ENCODE measurements at places on chromosomes 16 and 17.

DNA sequence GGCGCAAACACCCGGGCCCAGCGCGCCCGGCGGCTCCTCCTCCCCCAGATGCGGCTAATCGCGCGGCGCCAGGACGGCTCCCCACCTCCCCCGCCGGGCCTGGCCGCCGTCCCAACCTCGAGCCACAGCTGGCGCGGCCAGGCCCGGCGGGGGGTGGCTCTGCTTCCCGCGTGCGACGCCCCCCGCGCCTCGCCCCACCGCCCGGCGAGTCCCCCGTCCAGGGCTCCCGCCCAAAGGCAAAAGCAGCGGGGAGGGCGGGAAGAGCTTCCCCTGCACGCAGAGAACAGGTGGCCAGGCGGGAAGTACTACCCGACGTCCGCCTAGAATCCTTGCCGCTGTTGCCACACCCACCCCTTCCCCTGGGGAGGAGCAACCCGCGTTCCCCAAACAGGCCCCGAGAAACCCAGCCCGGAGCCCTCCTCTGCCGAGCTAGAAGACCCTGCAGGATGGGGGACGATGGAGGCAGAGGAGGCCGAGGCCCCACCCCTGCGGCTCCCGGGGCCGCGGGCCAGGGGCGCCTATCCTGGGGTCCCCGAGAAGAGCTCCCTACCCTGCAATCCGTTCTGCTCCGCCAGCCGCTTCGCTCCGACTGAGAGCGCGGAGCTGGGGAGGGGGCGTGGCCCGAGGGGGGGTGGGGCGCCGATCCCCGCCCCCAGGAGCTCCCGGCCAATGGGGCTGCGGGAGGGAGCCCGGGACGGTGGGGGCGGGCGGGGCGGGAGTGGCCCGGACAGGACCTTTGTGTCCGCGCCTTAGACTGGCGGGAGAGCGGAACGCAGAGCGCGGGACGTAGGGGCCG lies at the start of gene CARHSP1:
TSS of gene CARHSP1 (minus strand) at position 591 of the 796 bp plus-strand sequence. CDS start 9,678 bp downstream, outside the sequence.
- peak; percentile 92 for DNase-seq

GRCh38 chr17:44362949-44363612 lies 572 bp downstream of the FAM171A2 start:
- DNase-seq, result no peak

DNA sequence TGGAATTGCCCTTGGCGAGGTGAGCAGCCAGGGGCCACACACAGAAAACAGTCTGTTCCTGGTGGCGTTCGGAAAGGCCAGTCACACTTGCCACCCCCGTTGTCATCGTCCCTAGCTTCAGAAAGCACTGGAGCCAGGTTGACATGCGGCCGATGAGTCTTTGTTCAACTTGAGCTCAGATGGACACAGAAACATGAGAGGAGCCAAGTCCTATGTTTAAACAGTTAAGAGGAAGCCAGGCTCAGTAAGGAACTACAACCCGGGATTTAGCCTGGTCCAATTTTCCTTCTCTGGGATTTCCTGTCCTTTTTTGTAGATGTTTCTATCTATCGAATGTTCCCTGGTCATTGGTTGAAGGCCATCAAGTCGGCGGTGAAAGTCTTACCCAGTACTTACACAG lies 19.5 kb downstream of the SALL1 start:
- DNase-seq, result no peak

GRCh38 chr17:10111907-10112452 lies 86.4 kb downstream of the GAS7 start:
- DNase-seq, result no peak

DNA sequence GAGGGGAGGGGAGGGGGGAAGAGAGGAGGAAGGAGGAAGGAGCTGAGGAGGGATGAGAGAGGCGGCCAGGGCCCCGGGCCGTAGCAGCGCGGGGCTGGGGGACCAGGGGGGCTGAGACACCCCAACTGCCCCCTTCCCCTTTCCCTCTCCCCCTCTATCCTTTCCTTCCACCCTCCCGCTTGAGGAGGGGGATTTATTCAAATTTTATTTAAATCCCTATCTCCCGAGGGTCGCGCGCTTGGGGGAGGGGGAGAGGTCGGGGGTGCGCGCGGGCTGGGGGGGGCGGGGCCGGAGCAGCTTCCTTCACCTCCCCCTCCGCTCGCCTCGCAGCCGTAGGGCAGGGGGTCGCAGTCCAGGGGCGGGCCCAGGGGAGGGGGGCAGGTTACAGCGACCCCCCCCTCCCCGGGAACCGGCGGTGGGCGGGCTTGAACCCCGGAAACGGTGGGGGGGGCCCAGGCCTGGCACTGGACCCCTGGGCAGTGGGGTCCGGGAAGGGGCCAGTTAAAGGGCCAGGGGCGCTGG lies at the start of gene FBXL19:
TSS of gene FBXL19 (plus strand) at position 19 of the 522 bp plus-strand sequence. CDS start 2,183 bp downstream, outside the sequence.
- DNase-seq, result no peak

DNA sequence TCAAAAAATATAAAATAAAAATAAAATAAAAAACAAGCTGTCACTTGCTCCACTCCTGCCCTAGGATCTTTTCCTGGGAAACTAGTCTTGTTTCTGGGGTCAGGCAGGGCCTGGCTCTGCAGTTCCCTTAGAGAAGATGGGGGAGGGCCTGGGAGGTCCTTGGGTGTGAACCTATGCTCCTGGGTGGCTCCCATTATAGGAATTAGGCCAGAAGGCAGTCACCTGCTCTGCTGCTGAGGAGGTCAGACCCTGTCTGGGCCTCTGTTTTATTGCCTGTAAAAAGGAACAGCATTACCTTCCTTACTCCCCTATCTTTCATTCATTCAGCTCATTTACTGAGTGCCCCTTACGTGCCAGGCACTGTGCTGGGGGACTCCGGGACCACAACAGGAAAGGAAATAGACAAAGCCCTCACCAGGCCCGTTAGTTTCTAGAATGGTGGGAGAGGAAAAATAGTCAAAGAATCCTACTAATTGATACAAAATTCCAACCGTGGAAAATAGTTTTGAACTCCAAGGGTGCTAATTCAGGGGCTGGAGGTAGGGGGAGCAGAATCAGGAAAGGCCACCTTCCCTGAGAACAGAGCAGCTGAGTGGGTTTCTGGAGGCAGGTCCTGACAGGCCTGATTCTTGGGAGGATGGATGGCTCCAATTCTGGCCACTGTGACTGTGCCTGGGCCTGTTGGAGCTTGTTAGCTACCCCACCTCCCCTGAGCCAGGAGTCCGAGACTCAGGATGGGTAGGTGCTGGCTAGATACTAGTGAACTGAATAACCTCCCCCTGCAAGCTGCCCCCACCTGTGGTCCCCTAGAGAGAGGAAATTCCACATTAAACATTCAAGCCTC lies 1.3 kb upstream of the SLC46A1 start:
- peak; percentile 58 for DNase-seq

- DNase-seq, result no peak
Measured at GRCh38 chr17:83136156-83136555, 56.7 kb downstream of the METRNL start.

DNA sequence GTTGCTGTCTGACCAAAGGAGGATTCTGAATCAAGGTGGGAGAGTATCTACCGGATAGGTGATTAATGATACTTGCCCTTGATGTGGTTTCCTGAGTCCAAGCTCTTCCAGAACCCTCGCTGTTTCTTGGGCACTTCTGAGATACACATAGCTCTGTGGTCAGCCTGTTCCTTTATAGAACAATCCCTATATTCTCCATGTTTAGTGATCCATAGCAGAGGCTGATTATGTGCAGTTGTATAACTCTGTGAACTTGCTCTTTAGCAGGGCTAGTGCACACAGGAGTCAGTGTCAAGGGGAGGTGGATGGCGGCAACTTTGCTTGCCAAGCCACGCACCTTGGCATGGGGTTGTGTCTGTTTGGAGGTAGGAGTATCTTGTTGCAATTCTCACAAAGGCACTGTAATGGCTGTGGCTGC lies 36.1 kb downstream of the ARL4D start:
- no peak for DNase-seq

DNA sequence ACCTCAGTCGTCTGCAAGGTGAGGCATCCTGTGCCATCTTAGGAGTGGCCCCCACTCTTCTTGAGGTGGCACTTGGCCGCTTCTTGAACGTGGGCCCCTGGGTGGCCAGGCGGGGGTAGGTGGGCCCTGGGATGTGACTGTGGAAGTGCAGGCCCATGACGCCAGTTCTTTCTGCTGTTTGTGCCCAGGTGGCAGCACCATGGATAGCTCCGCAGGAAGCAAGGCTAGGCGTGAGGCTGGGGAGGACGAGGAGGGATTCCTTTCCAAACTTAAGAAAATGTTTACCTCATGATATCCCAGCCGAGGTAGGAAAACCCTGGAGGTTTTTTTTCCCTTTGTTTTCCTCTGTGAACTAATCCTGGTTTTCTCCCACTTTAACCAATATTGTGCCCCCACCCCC lies 19.8 kb downstream of the NMRAL1 start:
- no peak for DNase-seq

DNA sequence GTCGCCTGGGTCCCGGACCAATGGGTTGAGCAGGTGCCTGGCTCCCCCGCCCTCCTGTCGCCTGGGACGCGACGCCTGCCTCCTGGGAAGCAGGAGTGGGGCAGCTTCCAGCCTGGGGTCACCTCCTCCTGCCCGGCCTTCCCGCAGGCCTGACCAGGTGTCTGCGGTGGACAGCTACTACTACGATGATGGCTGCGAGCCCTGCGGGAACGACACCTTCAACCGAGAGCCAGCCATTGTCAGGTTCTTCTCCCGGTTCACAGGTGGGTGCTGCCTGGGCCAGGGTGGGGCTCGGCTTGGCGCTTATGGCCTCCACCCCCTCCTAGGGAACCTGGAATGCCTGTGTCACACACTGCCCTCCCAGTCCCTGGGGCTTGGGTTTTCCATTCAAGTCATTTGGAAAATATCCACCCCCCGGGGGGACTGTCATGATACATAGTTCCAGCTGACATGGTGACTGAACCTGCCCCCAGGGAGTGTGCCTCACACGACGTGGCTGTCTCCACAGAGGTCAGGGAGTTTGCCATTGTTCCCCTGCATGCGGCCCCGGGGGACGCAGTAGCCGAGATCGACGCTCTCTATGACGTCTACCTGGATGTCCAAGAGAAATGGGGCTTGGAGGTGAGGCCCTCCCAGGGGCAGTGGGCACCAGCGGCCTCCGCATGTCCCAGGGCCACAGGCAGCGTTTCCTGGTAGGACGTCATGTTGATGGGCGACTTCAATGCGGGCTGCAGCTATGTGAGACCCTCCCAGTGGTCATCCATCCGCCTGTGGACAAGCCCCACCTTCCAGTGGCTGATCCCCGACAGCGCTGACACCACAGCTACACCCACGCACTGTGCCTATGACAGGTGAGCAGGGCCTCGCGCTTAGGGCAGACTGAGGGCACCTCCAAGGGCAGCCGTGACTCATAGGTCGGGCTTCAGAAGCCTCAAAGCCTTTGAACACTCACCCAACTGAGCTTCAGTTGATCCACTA lies 2.3 kb downstream of the DNASE1 start:
- DNase-seq, result peak; percentile 66

DNA sequence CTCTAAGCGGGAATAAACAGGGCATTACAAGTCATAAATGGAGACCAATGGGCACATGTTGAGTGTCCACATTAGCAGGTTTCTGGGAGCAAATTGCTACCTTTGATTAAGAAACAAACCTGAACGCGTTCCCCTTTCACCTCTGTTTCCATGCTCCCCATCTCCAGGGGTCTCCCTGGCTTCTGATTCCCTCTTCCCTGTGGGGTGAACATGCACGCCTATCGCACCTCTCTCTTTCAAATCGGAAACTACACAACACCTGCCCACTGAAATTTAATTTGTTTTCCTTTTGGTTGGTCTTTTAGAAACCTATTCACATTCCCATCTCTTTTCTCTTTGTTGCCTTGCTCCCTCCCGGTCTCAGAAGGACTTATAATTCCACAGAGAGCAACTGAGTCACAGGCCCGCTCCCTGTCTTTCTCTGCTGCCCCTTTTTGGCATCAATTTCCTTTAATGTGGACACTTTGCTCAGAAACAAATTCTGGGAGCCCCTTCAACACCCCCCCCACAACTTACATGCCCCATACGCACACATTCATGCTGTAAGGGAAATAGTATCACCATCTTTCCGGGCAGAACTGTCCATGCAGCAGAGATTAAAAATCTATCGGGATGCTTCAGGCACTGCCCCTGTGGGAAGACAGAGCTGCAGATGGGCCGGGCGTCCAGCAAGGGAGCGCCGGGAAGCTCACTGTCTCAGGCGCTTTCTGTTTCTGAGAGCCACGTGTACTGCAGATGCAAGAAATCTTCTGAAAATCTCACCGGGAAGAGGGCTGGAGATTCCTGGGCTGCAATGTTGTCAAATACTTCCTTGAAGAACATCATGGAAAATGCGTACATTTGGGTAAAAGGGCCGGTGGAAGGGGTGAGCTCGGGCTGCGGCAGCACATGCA lies 7.2 kb upstream of the FOXF1 start:
- DNase-seq, result no peak

DNA sequence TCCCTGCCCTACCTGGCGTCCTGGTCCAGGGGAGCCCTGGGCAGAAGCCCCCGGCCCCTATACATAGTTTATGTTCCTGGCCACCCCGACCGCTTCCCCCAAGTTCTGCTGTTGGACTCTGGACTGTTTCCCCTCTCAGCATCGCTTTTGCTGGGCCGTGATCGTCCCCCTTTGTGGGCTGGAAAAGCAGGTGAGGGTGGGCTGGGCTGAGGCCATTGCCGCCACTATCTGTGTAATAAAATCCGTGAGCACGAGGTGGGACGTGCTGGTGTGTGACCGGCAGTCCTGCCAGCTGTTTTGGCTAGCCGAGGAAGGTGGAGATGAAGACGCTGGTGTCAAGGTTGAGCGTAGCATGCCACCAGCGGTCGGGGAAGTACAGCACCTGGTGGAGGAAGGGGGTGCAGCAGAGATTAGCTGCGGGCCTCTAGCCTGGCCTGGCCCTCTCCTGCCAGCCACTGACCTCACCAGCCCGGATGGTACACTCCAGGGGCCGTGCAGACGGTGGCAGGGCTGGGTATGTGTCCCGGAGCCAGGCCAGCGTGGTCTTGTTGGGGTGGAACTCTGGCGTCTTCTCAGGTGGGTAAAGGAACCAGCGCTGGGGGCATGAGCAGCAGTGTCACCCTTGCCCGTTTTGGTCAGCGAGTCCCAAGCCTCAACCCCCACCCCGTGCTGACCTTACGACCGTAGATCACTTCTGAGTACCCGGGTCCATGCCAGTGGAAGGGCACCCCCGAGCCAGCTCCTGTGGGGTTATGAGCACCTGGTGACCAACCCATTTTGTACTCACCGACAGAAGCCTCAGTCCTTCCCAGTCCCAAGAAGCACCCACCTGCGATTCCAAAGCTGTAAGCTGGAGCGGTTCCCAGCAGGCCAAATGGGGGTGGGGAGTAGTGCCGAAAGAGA lies 1.4 kb downstream of the JMJD8 start:
- DNase-seq, result no peak

GRCh38 chr17:70204431-70204830 lies 35.1 kb downstream of the KCNJ2 start:
- DNase-seq, result no peak

DNA sequence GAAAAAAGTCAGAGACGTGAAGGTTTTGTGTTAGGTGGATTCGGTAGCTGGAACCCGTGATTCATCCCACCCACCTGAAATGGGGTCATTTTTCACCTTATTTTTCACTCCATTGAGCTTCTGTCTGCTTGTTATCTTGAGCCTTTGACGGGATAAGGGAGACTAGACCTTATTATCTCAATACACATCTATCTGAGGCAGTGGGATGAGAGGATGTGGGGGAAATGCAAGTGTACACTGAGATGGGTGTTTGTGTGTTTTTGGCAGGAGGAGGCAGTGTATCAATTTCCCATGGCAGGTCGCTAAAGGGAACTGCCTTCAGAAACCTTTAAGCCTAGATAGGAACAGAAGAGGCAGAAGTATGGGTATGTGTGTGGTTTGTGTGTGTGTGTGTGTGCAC lies 6.2 kb upstream of the NOG start:
- no peak for DNase-seq

GRCh38 chr17:42684929-42685556 lies 2.7 kb downstream of the CNTNAP1 start:
- DNase-seq, result no peak

Measured in large intestine (tissue), 12 donors.